Effector CD4-positive, alpha-beta T cell (primary cell): ENCODE measurements at places on chromosomes 3 and 15.

GRCh38 chr3:112602217-112602838 is 38.6 kb downstream of the CCDC80 start:
- no peak for DNase-seq

DNA sequence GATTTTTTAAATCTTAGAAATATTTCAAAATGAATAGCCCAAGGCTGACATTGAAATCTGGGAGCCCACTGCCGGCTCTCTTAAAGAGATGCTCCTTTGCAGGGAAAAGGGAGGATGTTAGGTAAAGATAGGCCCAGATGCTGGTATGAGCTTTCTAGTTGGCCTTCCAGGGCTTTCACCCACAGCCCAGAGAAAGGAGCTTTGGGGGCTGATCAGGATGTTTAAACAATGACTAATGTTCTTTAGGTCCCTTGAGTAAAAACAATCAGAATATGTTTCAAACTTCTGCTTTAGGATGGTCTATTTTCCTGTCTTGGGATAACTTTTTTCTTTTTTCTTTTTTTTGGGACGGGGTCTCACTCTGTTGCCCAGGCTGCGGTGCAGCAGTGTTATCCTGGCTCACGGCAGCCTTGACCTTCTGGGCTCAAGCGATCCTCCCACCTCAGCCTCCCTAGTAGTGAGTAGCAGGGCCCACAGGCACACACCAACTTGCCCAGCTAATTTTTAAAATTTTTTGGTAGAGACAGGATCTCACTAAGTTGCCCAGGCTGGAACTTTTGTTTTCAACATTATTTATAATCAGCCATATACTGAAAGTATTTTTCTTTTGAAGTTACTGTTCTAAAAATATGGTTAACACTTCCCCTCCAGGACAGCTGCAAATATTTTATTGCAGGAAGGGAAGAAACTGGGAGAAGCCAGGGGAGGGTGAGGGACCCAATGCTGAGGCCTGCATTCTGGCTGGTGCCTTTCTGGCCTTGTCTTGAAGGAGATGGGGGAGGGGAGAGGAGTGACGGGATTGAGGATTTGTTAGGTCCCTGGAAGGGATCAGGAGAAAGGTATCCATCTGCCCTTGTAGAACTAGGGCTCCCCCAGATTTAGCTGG is 70.1 kb downstream of the TRAK1 start:
- no peak for DNase-seq

DNA sequence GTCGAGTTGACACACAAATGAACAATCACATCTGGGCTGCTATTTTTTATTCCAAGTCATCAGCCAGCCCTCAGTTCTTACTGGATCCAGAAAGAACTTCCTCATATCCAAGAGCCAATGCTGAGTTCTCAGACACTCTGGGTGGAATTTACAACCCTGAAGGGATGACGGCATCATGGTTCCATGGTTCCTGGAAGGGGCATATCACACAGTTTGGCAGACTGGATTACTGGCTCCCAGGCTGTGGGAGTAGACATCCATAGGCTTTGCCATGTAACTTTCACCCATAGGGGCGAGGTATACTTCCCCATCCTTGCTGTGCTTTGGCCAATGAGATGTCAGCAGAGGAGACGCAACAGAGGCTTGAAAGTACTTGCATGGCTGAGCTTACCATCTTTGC is 26.9 kb upstream of the KBTBD12 start:
- DNase-seq, result no peak

DNA sequence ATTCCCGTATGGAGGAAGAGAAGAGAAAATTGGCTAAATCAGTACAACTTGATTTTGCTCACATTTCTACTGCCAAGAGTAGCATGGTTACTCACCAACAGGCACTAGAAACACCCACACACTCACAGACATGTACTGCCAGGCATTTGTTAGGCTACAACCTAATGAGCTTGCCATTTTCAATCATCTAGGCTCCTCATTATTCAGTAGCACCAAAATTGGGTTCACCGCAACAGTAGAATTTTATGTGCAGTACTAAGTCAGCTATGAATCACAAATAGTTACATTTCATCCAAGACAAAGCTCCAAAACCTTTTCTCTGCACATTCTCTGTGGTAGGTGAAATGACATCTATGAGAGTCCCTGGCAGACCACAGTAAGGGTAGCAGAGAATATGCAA is 15.0 kb upstream of the THUMPD3 start:
- DNase-seq, result no peak

DNA sequence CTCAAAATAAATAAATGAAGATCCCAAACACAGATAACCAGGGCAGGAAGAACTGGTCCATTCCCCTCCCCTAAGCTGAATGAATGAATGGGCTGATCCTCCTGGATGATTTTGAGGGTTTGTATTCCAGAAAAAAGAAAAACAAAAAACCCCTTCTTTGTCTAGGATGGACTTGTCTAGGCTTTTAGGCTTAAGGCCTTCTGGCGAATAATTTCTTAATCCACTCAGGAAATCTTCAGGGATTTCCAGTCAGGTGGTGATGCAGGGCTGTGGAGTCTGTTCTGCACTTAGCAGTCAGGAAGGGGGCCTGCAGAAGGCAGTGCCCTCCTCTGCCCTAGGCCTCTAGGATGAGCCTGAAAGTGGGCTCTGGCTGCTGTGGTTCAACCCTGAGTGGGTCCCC is 52.1 kb downstream of the BDH1 start:
- DNase-seq, result no peak
